Caco-2 (cell line): ENCODE measurements at places on chromosomes 4 and X.

- no peak for DNase-seq
Measured at GRCh38 chr4:73770917-73771316, 30.5 kb downstream of the CXCL8 start.

GRCh38 chrX:74085642-74086236, 218.2 kb upstream of the ZCCHC13 start:
- DNase-seq, result no peak

GRCh38 chr4:8267077-8267476, 2.5 kb upstream of the HTRA3 start:
- DNase-seq, result no peak

- peak; percentile 35 for DNase-seq
Measured at GRCh38 chrX:49754233-49754857, 58.6 kb upstream of the PAGE1 start.

- no peak for DNase-seq
Measured at GRCh38 chr4:26056406-26056805, 142.4 kb downstream of the SMIM20 start.

GRCh38 chr4:158015241-158015640, 157.6 kb downstream of the GASK1B start:
- no peak for DNase-seq

DNA sequence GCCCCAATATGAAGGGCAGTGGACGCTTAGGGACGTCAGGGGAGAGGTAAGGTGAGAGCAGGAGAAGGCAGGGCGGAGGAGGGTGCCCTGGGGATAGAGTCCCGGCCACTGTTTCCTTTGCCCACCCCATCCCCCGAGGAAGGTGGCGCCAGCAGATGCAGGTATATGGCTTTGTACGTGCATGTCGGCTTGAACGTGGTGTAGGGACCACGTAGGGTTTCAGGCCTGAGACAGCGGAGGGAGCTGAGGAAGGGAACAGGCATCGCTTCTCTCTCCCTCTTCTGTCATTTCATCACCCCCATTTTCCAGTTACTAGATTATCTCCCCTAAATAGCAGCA, 97.9 kb downstream of the PHKA2 start:
- no peak for DNase-seq

DNA sequence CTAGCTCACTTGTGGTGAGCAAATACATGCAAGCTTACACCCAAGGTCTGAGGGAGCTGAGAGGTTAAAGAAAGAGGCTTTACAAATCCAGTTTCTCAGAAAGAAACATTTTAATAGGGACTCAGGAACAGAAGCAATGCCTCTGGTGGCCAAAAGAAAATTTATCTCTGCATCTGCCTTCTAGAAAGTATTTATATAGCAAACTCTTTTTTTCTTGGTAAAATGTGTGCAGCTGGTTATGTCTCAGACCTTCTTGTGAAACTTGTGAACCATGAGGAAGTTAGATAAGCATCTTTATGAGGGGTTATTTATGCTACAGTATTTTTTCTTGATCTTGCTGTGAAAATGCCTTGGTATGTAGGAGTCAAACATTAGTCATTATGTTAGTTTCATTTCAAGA, 48.5 kb upstream of the CYSLTR1 start:
- DNase-seq, result no peak

DNA sequence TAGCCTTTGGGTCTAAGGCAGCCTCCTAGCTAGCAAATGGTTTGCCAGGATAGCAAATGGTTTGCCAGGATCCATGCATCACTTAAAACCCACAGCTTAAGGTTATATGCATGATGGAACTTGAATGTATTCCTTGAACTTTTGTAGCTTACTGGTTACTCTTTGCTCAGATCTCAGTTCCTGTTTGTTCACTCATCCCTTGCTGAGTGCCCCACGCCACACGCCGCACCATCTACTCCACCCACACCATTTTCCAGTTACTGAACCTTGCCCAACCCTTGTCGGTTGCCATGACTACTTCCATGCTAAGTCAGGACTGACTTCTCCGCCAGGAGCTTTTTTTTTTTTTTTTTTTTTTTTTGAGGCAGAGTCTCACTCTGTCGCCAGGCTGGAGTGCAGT, 29.5 kb upstream of the XIAP start:
- DNase-seq, result peak; percentile 45

DNA sequence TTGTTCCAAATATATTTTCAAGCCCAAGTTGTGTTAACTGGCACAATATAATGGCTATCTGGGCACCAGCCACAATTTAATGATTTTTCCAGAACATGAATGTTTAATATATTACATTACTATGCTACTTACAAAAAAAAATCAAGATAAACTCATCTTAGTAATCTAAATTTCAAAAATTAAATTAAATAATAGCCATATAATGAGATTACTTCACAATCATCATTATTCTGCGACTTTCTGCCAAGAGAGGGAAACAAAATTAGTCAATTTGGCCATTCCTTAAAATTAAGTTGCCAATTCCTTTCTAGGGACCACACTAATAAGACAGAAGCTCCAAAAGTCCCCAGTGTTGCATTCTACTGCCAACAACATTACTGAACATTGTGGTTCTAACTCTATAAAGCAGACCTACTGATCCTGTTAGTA, 7.5 kb downstream of the NEK1 start:
- DNase-seq, result no peak

DNA sequence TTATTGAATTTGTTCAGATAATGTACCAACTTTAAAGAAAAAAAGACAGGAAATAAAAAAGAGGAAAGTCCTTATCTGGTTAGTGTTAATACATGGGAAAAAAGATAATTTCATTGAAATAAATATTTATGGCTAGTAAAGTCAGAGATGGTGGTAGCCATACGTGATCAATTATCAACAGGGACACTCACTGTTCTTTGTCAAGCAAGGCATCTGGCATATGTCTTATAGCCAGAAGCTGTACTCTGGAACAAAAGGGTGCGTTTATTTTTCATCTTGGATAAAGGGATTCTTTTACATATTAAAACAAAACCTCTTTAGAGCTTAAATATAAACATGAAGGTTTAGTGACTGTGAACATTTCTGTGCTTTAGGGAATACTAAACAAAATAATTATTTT, 26.7 kb downstream of the HDX start:
- DNase-seq, result no peak

DNA sequence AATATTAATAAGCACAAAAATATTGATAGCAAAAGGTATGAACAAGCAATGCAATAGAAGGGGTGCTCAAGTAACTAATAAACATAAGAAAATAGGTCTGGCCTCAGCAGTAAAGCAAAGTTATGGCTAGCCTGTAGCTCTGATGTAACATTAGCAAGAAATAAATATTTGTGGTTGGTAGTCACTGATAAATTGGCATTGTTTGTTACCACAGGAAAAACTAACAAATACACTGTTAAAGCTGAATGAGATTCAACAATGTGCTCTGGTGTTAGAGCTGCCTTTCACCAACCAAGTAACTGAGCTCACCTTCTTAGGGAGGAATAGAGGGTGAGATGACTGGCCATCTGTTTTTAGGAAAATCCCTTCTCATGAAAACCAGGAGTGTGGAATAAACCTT, 71.4 kb downstream of the AREG start:
- DNase-seq, result no peak

GRCh38 chr4:80615099-80615498, 279.6 kb downstream of the CFAP299 start:
- DNase-seq, result no peak

GRCh38 chr4:176883681-176884418, 91.1 kb upstream of the VEGFC start:
- DNase-seq, result no peak

GRCh38 chr4:121712001-121712651, 15.3 kb upstream of the ANXA5 start:
- DNase-seq, result no peak

GRCh38 chrX:110847334-110847733, 51.7 kb upstream of the CHRDL1 start:
- DNase-seq, result no peak

DNA sequence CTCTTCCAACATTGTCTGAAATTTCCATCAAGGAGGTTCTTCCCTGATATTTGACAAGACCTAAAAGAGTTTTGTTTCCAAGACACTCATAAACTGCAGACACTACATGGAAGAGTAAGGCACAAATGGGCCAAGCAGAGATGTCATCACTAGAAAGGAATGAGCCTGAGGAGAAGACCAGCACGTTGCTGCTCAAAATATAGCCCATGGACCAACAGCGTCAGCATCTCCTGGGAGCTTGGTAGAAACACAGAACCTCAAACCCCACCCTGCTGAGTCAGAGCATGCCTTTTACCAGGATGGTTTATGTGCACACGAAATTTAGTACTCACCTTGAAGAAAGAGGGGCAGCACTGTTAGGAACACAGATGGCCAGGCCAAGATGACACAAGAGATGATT, 128.7 kb upstream of the MID1 start:
- DNase-seq, result no peak

GRCh38 chr4:113223001-113223400, 173.5 kb downstream of the ANK2 start:
- no peak for DNase-seq

- DNase-seq, result no peak
Measured at GRCh38 chrX:20663336-20663735, 396.6 kb upstream of the RPS6KA3 start.

DNA sequence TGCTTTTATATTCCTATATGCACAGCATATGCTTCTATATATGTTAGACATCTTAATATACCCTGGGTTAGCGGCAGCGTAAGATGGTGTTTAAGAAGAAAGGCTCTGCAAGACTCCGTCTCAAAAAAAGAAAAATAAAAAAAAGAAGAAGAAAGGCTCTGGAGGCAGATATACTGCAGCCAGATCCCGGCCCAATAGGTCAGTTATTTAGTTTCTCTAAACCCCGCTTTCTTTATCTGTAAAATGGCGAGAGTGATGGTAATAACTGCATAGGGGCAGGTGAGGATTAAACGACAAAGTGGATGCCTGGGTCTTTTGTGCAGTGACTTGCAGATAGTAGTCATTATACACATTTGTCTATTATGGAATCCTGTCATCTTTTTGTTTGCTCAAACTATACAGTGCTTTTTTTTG, 115.2 kb downstream of the NAA11 start:
- DNase-seq, result no peak

DNA sequence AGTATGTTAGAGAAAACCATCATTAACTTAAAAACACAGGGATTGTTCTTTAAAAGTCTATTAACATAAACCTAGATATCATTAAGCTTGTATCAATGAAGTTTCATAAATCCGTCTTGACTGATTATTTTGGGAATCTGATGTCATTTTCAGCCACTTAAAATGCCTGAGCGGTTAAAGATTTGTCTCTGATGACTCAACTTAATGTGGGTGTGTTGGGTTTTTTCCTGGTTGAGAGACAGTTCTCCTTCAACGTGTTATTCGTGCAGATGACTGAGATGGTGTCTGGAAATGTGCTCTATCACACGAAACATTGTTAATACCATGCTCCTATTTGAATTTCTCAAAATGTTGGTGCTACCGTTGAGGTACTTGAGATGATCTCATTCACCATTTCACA, 227.3 kb upstream of the TENM3 start:
- no peak for DNase-seq

DNA sequence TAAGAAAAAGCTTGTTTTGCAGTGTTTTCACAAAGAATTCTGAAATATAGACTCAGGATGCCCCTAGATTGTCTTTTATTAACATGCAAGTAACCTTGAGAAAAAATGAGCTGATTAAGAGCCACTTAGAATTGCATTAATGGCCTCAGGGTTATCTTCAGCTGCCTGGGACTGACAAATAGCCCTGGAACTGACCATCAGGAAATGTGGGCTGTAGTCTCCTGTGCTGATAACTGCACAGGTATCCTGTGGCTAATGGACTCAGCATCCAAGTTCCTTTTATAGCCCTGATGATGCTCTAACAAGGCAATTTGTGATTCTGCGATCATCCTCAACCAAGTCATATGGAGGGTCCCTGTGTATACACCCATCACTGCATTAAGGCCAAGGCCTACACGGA, 17.0 kb downstream of the CA5B start:
- DNase-seq, result no peak
